ENCODE measurements at places on chromosomes 7 and 10.

DNA sequence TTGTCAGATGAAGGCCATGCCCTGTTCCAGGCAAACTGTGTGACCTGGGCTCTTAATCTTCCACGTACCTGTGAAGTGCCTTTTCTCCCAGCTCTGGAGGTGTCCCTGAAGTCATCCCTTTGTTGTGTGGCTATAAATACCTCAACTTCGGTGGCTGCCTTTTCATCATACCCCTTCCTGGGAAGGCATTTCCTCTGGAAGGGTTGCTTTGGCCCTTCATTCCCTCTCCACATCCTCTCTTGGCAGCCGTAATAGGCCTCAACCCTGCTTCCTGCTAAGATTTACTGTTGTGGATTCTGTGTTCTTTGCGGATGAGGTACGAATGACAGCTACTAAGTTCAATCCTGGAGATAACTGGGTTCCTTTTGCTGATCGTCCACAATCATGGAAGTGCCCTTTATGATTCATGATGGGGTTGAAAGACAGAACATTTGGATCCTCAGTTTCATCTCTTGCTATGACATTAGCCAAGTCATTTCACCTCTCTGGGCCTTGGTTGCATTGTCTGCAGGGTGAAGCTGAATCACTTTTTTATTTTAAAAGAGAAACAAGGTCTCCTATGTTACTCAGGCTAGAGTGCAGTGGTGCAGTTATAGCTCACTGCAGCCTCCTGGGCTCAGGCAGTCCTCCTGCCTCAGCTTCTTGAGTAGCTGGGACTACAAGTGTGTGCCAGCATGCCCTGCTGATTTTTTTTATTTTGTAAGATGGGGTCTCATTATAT is 23.6 kb downstream of the FKBP6 start:
- no peak for DNase-seq

DNA sequence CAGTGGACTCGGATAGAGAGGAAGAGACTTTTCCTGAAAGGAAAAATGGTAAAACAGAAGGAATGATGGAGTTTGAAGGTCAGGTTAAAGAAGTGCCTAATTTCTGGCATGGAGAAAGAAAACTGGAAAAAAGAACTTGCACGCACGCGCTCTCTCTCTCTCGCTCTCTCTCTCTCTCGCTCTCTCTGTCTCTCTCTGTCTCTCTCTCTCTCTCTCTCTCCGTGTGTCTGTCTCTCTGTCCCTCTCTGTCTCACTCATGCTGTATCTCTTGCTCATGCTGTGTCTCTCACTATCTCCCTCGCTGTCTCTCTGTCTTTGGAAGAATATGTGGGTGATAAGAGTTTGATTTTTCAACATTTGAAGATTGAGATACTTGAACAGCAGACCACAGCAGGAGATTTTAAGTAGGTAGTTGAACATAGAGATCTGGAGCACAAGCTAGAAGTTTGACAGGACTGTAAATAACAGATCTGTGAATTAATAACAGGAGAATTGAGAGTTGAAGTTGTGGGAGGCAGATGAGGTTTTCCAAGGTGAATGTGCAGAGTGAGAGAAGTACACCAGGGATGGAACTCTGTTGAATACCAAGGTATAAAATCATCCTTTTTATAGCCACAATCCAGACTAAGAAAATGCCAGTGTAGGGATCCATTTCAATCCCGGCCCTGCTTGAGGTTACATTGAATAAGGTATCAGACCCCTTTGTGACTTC is 33.1 kb downstream of the ADD3 start:
- DNase-seq = no peak

GRCh38 chr10:132948351-132948750 is 6.0 kb upstream of the CFAP46 start:
- DNase-seq = no peak

- no peak for DNase-seq
These were observed 104.1 kb downstream of the PHF14 start for GRCh38 chr7:11077816-11078215.

DNA sequence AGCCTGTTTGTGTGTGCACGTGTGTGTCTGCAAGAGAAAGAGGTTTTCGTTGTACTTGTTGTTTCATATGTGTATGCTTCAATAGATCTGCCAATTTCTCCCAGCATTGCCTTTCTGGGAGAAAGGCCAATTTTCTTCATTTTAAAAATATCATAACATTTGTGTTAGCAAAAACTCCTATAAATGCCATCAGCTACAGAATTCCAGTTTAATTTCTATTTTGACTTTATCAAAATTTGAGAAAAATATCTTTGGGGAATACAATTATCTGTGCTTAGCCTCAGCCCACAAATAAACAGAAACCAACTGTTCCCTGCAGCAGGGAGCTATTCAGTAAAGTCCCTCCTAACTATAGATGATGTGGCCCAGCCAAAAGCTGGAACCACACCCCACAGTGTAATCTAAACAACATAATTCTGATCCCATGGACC is 68.3 kb upstream of the MGMT start:
- DNase-seq = peak; percentile 1

- DNase-seq = peak; percentile 71
These were observed at the start of gene PDGFA for GRCh38 chr7:519484-520390. Gene PDGFA (minus strand): TSS chr7:519846. CDS start chr7:519001, 845 bp downstream.

DNA sequence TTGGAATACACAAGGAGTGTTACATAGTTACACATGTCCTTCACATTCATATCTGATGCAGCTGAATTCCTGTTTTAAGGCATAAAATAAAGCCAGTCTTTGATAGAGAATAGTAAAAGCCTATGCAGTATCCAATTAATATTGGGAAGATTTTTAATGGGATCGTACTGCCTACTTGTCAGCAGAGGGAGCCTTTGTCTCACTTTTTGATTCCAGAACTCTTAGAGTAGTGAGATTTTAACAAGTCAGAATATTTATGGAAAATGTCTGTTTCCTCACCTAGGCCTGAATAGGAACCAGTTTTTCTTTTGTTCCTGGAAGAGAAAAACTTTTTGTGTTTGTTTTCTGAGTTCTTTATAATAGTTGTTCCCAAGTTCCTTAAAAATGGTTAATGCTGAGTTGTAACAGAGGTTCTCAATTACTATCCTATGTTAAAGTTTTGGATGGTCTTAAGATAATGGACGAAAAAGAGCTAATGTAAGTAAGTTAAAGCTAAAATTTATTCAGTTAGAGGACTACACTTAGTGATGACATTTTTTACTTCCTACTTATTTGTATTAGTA is 114.0 kb downstream of the BBS9 start:
- DNase-seq = no peak

GRCh38 chr10:78808286-78808685 is 260.5 kb upstream of the ZMIZ1 start:
- DNase-seq = no peak

GRCh38 chr7:138400400-138400886 is 59.6 kb upstream of the TRIM24 start:
- DNase-seq = no peak

GRCh38 chr7:106166651-106167342 is 54.7 kb upstream of the SYPL1 start:
- peak; percentile 24 for DNase-seq

DNA sequence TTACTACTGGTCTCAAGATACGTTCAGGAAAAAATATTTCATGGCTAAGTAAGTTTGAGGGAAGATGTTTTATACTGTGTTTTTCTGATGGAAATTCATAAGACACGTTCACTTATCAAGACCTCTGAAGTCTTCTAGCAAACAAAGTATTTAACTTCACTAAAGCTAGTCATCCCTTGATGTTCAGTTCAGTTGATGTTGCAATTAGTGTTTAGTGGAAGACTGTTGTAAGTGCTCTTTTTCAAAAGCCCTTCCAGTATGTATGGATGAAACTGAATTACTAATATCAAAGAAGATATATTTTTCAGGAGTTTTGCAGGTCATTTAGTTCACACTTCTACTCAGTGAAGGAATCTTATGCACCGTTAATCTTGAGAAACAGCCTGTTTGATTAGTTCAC is 25.1 kb downstream of the CUL1 start:
- DNase-seq = no peak

GRCh38 chr10:126654579-126654978 is 15.9 kb downstream of the C10orf90 start:
- no peak for DNase-seq

DNA sequence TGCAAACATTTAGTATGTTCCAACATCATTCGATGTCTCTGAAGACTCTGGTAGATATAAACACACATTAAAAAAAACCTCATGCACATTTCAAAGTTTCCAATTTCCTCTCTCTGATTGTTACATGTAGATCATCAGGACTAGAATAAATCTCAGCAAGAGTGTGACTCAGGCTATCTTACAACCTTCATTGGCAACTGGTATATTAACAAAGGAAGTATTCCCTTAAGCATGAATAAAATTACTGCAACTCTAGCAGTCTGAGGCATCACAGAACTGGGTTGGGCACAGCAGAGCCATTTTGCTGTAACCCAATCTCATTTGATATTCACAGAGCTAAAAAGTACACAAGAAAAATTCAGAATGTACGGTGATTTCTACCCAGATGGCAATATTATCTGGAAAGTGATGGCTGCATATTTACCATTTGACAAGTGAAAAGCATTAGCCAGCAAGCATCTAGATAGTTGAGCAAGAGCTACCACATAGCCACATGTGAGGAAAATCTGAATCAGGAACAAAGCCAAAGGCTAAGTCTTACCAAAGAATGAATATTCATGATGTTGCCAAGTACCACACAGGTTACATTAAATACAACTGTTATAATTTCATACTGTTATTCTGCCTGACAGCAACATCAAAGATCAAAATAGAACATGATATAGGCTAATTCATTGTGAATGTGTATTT is 232.2 kb downstream of the CRPPA start:
- DNase-seq = no peak

DNA sequence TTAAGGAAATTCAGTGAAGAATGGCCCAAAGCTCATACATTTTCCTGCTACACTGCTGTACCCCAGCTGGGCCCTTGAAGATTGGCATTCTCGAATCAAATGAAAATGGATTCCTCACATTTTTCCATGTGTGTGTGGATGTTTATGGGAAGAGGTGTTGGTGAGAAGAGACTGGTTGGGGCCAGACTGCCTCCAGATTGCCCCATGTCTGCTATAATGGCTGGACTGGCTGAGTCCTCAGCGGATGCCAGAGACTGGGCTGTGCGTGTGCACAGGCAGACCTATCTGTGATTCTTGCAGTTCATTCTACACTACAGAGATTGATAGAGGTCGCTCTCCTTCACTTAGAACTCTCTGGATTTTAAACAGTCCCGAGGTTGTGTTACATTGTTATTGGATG is 183.6 kb upstream of the GDF10 start:
- no peak for DNase-seq

- DNase-seq = no peak
These were observed 6.5 kb downstream of the ARPC1B start for GRCh38 chr7:99380823-99381663.

DNA sequence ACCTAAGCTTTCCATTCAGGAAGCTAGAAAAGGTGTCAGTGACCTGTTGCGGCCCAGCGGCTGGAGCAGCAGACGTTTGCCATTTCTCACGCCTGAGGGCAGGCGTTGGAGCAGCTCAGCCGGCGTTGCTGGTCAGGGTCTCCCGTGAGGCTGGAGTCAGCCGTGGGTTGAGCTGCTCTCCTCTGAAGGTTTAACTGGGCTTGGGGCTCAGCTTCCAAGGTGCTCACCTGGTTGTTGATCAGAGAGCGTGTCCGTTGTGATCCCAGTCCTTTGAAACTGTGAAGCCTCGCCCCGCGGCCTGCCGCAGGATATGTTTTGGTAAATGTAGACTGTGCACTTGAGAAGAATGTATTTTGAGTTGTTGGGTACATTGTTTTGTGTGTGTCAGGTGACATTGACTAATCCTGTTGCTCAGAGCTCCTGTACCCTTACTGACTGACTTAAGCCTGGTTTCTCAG is 20.6 kb upstream of the PWWP2B start:
- no peak for DNase-seq

GRCh38 chr7:12031186-12031585 is 179.9 kb upstream of the TMEM106B start:
- DNase-seq = no peak

DNA sequence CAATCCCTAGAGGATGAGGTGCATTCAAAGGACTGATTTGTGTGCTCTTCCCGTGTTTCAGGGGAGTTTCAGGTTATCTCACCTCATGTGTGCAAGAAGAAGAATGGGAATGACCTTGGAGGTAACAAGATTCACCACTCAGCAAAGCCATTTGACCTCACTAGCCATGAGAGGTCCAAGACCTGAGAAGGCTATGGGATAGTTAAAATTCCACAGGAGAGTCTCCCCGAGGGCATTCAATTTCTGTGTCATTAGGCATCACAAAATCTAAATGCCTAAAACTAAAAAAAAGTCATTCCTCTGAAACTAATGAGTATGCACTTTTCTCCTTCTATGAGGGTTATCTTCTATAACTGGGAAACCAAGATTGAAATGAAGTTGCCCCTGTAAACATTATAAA is 433.4 kb downstream of the KCNMA1 start:
- DNase-seq = no peak

- DNase-seq = peak; percentile 86
These were observed 10.2 kb upstream of the CH25H start for GRCh38 chr10:89217057-89217990.

DNA sequence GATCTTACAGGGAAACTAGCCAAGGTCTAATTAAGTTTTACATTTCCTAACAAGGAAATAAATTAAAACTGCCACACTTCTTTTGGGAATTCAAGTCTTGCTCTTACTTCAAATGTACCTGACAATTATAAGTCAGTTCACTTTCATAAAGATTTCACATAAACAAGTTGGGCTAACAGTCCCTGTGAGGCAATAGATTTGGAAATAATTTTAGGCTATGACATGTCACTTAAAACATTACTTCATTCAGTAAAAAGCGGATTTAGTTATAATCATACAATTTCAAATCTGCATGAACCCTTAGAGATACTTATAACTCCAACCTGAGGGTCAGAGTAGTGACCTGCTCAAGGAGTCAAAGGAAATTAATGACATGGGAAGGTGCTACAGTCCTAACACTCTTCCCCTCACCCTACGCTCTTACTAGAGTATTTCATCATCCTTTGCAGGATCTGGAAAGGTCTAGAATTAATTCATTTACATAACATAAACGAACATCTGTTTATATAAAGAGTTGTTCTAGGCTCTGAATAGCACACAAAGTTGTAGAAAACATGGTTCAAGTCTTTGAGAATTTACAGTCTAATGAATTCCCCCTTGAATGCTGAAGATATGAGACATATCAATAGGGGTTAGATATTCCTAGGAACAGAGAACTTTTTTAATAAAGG is 32.3 kb upstream of the DNAJB12 start:
- no peak for DNase-seq

DNA sequence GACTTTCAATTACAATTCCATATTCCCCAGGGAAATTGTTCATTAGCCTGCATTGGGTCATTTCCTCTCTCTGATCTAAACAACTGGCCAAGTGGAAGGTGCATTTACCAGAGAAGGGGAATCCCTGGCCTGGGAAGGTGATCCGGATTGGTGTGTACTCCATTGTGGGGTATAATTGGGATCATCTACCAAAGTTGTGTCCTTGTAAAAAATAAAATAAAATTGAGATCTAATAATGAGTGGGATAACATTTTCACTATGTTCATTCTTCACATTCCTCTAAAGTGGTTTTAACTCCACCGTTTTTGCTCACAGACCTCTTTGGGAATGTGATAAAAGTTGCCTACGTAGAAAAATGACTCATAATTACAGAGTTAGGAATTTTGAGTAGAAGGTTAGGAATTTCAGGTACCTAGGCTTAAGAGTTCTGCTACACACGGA is 22.8 kb downstream of the ARL5B start:
- no peak for DNase-seq

Data from hippocampal formation (tissue), 2 donors.